ENCODE measurements at places on chromosomes 3 and 15.
A peak's percentile ranks its signal among the peaks of the same experiment; 100 is the strongest.

- DNase-seq: no peak
These were observed 871.9 kb upstream of the GBE1 start for GRCh38 chr3:82633319-82633718.

- DNase-seq: no peak
These were observed 43.2 kb downstream of the SLC6A20 start for GRCh38 chr3:45753095-45753494.

GRCh38 chr3:42996633-42997075 lies 17.5 kb downstream of the GASK1A start:
- DNase-seq: no peak

DNA sequence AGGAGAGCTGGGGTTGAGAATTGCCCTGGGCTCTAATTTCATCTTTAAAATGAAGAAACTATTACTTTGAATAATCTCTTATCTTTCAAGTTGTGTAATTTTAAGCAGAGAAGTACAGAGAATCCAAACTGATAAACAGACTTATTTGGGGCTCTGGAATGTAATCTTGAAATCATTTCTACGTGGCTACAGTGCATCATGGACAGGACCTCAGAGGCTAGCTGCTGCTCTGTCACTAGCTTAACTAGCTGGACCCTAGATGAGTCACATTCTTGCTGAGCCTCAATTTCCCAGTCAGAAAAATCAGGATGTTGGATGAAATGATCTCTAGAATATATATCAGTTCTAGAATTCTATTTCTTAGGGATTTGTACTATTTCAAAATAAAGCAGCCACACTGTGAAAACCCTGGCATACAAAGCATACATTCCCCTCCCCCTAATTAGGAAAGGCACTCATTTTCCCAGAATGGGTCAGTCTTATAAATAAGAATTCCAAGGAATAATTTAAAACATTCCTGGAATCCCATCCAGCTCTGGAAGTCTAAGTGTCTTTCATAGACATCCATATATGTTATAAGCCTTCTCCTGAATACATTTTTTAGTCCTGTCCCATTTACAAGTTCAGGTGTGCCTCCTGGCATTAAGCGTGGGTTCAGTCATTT lies 47.2 kb downstream of the RASGRP1 start:
- DNase-seq: no peak

GRCh38 chr15:39125904-39126303 lies 455.0 kb upstream of the THBS1 start:
- peak; percentile 36 for DNase-seq

- no peak for DNase-seq
These were observed 469.3 kb upstream of the MCTP2 start for GRCh38 chr15:93762036-93762435.

DNA sequence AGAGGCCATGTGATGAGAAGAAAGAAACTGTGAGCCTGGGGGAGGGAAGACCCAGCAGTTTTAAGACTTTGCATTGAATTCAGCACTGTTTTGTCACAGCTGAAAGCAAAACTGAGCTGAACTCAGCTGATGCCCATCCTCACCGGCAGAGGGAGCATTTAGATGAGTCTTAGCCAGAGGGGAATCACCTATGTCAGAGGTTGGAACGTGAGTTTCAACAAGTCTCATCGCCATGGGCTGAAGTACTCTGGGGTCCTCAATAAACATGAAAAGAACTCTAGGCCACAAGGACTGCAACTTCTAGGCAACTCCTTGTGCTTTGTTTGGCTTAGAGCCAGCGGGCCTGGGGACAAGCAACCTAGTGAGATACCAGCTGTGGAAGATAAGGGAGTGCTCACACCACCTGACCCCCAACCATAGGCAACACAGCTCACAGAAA lies 324.5 kb downstream of the TBL1XR1 start:
- no peak for DNase-seq

GRCh38 chr3:22795917-22796316 lies 407.2 kb upstream of the UBE2E2 start:
- DNase-seq: no peak

DNA sequence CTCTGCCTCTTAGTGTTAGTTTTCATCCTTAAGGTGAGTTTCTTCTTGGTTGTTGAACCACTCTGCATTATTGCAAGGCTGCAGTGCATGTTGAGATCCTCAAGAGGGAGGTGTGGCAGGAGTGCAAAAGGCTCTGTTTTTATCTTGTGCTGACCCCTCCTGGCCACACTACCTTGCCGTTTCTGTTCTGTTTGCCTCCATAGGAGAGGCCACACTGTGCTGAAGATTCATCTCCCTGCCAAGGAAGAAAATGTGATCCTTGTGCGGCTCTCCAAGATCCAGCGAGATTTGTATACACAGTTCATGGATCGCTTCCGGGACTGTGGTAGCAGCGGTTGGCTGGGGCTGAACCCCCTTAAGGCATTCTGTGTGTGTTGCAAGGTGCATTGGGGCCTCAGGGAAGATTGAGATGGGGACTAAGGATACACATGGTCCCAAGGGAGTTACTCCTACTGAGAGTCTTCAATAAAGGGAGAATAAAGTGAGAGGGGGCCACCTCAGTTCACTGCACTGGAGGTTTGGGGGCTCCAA lies 33.0 kb upstream of the TEX264 start:
- DNase-seq: peak; percentile 19

DNA sequence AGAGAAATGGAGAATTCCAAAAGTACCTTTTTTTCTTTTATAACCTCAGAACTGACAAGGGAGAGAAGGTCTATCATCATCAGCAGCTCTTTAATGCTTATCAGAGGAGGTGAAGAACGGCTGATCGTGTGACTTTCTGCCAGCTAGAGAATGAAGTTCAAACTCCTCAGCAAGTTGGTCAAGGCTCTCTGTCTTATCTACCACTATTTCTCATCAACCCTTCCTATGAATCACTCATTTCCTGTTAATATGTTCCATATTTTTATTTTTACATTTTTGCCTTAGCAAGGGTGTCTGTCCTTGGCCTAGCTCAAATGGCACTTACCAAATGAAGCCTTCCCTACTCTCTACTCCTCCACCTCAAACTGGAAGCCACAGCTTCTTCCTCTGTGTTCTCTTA lies 73.1 kb upstream of the TSPAN3 start:
- no peak for DNase-seq

DNA sequence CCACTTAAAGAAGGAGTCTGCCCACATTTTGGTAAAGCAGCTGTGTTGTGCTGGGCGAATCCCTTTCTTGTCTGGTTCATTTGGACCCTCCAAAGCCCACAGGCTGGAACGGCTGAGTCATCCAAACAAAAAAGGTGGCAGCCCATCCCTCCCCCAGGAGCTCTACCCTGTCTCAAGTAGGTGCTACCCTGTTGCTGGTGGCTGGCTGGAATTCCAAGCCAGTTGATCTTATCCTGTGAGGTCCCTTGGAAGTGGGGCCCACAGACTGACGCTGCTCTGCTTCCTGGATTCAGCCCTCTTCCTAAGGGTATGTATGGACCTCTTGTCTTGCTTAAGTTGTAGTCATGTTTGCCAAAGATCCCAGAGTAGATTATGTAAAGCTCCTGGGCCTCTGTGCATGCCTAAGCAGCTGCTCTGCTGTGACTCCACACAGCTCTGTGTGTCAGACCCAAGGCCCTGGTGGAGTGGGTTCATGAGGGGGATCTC lies 44.5 kb downstream of the CCR1 start:
- DNase-seq: no peak

DNA sequence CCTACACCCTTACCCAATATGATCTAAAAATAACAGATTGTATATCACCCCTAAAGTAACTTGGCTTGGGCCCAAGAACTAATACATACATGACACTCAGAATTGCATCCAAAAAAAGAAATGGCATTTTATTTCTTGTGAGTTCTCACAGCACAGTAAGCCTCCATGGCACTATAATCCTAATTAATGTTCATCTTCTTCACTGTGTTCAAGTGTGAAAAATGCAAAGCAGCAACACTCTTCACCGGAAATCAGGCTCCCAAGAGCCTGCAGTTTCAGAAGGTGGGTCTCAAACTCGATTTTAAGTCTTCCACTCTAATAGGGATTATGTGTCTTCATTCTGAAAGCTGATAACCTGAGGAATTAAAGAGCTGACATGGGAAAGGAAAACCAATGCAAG lies 142.8 kb upstream of the TSC22D2 start:
- DNase-seq: no peak

- no peak for DNase-seq
These were observed 22.5 kb upstream of the THBS1 start for GRCh38 chr15:39558421-39558820.

- no peak for DNase-seq
These were observed 453.7 kb downstream of the FGF12 start for GRCh38 chr3:192273697-192274010.

- no peak for DNase-seq
These were observed 26.0 kb downstream of the ACAP2 start for GRCh38 chr3:195416795-195417194.
